ENCODE measurements at places on chromosomes 1 and 21.

DNA sequence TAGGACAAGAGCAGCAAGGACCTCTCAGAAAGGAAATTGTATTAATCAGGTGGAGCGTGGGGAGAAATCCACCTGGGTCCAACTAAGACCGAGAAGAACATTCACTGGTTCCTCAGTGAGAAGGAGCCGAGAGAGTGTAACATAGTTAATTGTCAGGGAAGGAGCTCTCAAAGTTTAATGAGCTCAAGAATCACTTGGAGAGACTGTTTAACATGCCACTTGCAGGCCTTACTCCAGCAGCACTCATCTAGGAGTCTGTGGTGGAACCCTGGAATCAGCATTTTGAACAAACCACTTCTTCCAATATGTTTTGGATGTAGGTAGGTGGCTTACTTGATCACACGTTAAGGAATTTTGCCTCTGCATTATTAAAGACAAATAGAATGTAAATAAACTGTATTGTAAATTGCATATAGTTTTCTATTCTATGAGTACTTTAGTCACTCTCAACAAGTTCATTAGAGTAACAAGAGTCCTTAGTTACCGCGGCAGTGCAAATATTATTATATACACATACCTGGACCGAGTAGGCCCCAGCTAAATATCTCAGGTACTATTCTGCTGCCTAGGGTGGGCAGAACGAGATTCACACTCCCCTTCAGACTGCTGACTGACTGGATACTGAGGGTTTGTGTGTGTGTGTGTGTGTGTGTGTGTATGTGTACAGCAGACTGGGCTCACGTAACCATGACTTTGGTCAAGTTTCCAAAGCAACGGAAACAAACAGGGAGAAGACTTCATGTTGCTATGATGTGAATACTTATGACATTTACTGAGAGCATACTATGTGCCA, 203.2 kb upstream of the USP24 start:
- no peak for DNase-seq

GRCh38 chr1:3042481-3042880, 21.2 kb downstream of the ACTRT2 start:
- DNase-seq, result no peak

GRCh38 chr1:182459949-182460348, 10.0 kb downstream of the RGSL1 start:
- DNase-seq, result no peak

DNA sequence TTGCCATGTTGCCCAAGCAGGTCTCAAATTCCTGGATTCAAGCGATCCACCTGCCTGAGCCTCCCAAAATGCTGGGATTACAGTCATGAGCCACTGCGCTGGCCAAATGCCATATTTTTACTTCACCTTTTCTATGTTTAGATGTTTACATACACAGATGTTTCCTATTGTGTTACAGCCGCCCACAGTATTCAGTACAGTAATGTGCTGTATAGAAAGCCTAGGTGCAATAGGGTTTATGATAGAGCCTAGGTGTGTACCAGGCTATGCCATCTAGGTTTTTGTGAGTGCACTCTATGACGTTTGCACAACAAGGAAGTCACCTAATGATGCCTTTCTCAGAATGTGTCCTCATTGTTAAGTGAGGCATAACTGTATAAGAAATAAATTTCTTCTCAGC, 153.4 kb downstream of the CHRM3 start:
- no peak for DNase-seq

DNA sequence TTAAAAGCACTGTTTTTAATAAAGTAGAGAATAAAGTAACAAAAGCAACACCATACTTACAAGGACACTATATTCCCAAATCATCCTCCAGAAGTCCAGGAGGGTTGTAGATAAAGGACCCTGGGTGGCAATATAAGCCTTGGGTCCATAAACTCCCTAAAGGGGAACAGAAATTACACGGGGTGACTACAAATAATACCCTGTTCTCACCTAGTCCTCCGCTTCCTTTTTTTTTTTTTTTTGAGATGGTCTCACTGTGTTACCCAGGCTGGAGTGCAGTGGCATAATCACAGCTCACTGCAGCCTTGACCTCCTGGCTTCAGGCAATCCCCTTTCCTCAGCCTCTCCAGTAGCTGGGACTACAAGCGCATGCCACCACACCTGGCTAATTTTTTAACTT, 13.1 kb downstream of the PTPN22 start:
- no peak for DNase-seq

DNA sequence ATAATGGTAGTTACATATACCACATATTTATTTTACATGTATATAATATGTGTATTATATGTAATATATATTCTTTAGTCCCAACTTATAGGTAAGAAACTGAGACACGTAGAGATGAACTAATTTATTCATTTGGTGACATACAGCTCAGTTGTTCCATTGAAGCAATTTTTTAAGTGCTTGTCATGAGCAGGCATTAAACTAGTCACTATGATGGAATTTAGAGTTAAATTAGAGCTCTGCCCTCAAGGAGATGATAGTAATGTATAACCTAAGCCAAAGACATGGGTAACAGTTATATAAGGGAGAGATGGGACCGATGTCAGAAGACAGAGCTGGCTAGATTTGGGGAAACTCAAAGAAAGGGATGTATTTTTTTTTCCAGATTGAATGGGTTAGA, 83.0 kb downstream of the ST6GALNAC5 start:
- no peak for DNase-seq

DNA sequence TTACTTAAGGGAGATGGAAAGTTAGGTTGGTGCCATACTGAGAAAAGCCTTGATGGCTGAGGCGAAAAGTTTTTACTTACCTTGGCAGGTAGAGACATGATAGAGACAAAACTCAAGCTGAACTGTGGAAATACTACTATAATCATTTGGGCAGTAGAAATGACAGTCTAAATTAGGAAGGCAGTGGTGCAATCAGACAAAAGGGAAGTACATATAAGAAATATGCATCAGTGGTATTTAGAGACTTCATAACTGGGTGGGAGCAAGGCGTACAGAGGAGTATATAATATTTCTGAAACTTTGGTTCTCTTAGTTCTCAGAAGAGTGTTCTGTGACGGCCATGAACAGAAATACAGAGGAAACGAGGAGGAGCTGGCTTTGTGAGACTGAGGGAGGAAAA, 2.4 kb upstream of the CEP350 start:
- DNase-seq, result no peak

DNA sequence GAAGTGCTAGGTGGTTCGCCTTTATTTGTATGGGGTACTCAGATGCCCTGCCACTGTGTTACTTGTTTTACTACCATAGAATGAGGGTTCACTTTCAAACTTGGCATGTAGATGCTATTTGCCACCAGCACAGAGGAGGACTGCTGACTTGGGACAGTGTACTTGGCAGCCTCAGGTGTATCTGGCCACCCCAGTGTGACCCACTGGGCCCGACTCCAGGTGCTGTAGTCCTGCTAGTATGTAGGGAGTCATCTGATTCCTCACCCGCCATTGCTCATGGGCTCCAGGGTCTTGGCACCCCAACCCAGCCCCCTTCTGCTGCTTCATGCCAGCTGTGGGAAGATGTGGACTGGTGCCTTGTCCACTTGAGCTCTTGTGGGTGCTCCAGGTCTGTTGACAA, 40.0 kb downstream of the ZNF678 start:
- DNase-seq, result no peak

- no peak for DNase-seq
These were observed 151.3 kb downstream of the RUNX1 start for GRCh38 chr21:34897828-34898227.

DNA sequence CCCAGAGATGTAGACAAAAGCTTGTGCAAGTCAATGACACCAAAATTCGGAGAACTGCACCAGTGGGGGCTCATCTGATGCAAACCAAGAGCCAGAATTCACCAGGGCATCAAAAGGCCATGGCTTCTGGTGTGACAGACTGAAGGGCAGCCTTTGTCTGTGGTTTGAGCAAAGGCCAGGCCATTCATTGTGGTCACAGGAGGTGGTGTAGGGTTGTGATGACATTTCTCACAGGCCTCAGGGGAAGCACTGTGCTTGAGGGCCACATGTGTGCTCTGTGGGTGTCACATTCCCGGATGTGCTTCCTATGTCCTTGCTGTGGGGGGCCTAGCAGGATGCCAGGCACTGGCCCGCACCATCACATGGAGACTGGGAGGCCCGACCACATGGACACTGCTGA, 22.5 kb upstream of the KCNE1 start:
- peak; percentile 56 for DNase-seq

DNA sequence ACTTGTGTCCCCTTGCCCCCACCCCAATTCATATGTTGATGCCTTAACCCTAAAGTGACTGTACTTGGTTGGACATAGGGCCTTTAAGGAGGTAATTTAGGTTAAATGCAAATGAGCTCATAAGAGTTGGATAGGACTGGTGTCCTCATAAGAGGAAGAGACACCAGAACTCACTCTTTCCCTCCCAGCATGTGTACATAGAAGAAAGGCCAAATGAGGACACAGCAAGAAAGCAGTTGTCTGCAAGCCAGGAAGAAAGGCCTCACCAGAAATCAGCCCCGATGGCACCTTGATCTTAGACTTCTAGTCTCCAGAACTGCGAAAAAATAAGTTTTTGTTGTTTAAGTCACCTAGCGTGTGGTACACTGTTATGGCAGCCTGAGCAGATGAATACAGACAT, 45.5 kb downstream of the RAB3GAP2 start:
- DNase-seq, result no peak

- peak; percentile 95 for DNase-seq
These were observed at the start of gene CYB561D1 for GRCh38 chr1:109493805-109494539. TSS of gene CYB561D1 (plus strand) at chr1:109494094. CDS start at chr1:109494140, 46 bp downstream.

GRCh38 chr1:171245458-171246064, 2.7 kb upstream of the FMO1 start:
- DNase-seq, result peak; percentile 70

DNA sequence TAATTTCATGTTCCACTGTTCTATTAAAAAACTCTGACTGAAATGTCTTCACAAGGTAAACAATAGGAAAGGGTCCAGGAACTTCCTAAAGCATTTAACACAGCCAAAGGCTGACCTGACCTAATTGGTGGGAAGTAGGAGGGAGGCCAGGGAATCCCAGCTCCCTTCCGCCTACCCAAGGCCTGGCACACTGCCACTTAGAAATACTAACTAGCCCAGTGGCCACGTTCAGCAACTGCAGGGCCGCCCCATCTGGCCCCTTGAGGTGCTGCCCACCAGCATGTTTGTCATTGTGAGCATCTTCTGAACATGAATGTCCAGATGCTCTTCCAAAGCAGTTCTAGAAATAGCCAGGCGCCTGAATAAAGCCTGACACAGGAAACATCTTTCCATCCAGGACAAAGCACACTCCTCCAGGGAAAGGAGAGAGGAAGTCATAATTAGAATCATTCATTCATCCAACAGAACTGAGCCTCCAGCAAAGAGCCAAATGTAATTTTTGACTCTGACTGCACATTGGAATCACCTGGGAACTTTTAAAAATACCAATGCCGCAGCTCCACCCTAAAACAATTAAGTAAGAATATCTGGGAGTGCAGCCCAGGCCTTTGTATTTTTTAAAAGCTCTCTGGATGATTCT, 44.6 kb upstream of the BCL9 start:
- peak; percentile 68 for DNase-seq

- DNase-seq, result no peak
These were observed 262.8 kb upstream of the USP24 start for GRCh38 chr1:55477953-55478352.

DNA sequence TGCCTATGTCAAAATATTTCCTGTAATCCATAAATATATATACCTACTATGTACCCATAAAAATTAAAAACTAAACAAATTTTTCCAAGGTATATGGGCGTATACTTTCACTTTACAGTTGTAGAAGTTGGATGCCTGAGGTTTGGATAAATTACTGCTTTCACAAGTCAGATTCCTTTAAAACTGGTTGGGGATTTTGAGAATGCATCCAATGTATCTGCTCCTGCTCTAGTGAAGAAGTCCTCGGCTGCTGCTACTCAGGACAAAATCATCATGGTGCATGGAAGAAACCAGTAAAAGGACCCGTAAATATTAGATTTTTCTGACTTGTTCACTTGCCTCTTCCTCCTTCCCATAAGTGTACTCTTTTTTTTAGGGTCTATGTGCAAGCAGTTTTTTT, 841.1 kb downstream of the USP25 start:
- no peak for DNase-seq

DNA sequence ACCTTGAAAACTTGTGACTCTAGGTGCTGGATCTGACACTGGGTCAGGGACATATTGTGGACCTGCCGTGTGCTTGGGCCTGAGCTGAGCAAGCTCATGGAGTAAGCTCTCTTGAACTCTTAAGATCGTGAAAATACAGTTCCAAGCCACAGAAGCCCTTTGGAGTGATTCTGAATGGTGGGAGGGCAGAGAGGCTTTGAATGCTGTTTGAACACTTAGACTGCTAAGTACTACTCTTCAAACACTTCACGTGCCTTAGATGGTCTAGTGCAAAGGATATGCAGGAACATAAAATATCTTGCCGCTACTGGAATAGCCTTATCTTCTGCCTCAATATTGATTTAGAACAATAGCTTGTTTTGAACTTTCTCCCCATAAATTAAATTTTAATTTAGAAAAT, 21.6 kb downstream of the ROR1 start:
- no peak for DNase-seq

DNA sequence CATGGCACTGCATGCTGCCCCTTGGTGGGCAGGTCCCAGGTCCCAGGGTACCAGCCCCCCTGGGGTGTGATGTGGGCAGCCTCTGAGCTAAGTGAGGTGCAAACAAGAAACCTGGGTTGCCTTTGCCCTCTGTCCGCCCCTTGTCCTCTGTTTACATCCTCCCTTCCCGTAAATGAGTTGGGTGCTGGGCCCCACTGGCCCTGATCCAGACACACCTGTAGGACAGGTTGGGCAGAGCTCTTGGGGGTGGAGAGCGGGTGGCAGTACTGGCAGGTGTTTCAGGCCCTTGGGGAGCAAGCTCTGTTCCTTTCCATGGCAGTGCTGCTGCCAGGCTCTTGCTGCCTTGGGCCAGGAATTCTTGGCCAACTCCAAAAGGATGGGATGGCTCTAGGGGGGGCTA, 35.8 kb downstream of the ELF3 start:
- no peak for DNase-seq

DNA sequence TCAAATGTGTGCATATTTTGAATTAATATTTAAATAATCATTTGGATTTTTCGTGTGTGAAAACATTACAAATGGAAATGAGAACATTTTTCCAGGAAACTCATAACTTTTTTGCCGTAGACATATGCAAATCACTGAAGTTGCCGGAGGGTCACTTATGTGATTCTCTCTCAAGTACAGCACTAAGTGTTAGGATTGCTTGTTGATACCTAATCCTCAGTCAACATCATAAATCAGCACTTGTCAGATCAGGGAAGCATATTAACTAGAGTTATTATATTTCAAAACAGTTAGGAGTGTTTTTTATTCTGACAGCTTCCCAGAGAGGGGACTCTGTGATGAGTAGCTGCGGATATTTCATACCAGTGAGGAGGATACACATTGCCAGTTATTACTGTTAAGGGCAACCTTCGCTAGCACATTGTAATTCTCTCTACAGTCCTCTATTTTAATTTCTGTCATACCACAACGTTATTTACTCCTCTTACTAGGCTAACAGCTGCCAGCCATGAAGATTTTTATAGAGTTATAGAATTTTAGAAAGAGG, 41.5 kb downstream of the NCAM2 start:
- DNase-seq, result no peak

- DNase-seq, result no peak
These were observed 94.2 kb downstream of the KCNK1 start for GRCh38 chr1:233707880-233708815.

- no peak for DNase-seq
These were observed 207.1 kb downstream of the HHAT start for GRCh38 chr1:210535761-210536160.
